ENCODE measurements at places on chromosomes 2 and 18.

GRCh38 chr2:235314371-235314930 is 179.4 kb upstream of the AGAP1 start:
- H3K27me3 ChIP-seq: no peaks in the 10 kb centered on the region
- H3K4me3 ChIP-seq: no peak overlapping the region
- no peaks in the 10 kb centered on the region for H3K4me1 ChIP-seq
- H3K36me3 ChIP-seq: no peaks in the 10 kb centered on the region
- DNase-seq: no peak

GRCh38 chr18:30970196-30970816 is 72.2 kb downstream of the DSC3 start:
- H3K4me1 ChIP-seq: no peaks in the 10 kb centered on the region
- no peaks in the 10 kb centered on the region for H3K36me3 ChIP-seq
- no peak overlapping the region for H3K27ac ChIP-seq
- H3K4me3 ChIP-seq: no peak overlapping the region
- DNase-seq: no peak

DNA sequence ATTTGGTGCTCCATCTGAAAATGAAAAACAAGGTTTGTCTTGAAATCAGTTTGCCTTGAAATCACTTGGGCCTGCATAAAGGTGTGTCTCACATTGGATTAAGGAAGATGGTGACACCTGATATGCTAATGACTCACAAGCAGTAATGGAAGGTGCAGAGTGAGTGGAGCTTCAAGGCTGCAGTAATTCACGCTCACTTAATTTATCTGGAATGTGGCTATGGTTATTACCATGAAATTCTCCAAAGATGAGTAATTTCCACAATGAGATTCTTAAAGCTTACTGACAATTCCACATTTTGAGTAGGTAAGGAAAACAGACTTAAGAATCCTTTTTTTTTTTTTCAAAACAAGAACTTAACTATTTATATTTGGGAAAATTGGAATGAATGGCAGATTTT is 156.8 kb downstream of the PAX3 start:
- no peaks in the 10 kb centered on the region for H3K27me3 ChIP-seq
- no peak overlapping the region for H3K4me3 ChIP-seq
- DNase-seq: no peak

DNA sequence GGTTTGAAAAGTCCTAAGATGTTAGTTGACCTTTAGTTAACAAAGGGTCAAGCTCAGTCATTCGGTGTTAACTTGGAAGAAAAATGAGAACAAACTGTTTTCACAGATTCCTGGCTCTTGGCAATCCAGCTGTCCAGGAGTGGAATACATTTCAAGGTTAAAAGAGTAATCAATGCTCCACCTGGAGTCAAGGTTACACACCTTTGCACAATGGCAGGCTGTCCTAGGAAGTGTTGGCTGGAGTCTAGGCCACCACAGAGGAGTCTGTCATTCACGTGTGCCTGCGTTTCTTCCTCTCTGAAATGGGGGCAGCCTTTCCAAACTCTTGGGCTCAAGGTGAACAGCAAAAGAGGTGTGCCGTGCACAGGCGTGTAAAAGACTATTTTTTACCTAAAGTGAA is 6.3 kb upstream of the ID2 start:
- peaks cover 14% of the 10 kb centered on the region for H3K4me1 ChIP-seq
- H3K27ac ChIP-seq: peak overlapping the region; percentile 89
- no peaks in the 10 kb centered on the region for H3K27me3 ChIP-seq
- peak; percentile 10 for DNase-seq
- H3K36me3 ChIP-seq: no peaks in the 10 kb centered on the region

DNA sequence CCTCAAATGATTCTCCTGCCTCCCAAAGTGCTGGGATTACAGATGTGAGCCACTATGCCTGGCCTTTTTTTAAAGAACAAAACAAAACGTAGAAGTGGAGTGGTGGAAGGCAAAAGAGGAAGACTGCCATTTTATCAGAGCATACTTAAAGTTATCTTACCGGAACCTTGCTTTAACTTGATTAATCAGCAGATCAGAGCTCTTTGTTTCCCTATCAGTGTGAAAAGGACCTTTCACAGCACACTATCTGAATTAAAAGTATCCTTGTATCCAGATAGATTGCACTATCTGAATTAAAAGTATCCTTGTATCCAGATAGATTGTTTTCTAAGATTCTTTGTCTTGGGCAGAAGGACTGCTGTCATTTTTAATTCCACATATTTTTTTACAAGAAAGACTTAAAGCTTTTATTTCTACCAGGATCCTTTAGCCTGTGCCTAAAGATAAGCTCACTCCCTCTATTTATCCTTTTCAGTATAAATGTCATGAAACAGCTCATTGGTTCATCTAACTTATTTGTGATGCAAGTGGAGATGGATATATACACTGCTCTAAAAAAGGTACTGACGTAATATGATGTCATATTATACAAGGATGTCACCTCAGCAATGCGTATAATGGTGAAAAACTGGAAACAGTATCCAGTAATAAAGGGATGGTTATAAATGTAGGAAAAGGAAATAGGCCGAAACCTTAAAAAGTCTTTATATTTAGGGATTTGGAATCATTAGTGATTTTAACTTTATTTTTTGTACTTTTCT is 17.8 kb downstream of the GMCL1 start:
- no peaks in the 10 kb centered on the region for H3K27me3 ChIP-seq
- H3K4me1 ChIP-seq: no peaks in the 10 kb centered on the region
- H3K27ac ChIP-seq: no peak overlapping the region
- H3K36me3 ChIP-seq: no peaks in the 10 kb centered on the region
- no peak overlapping the region for H3K4me3 ChIP-seq

Measured in breast epithelium (tissue), 4 donors.